SJSA1 (cell line): ENCODE measurements at places on chromosomes 13 and 19. TPM values are rescaled to one million over a fixed set of nuclear protein-coding genes. Genes with fewer than 3 reads are reported as not detected.

The WDR88 gene
- total RNA-seq, result not detected in 2 replicates

The ZNF136 gene
- total RNA-seq, result 3.8 and 7.2 TPM in 2 replicates

DNA sequence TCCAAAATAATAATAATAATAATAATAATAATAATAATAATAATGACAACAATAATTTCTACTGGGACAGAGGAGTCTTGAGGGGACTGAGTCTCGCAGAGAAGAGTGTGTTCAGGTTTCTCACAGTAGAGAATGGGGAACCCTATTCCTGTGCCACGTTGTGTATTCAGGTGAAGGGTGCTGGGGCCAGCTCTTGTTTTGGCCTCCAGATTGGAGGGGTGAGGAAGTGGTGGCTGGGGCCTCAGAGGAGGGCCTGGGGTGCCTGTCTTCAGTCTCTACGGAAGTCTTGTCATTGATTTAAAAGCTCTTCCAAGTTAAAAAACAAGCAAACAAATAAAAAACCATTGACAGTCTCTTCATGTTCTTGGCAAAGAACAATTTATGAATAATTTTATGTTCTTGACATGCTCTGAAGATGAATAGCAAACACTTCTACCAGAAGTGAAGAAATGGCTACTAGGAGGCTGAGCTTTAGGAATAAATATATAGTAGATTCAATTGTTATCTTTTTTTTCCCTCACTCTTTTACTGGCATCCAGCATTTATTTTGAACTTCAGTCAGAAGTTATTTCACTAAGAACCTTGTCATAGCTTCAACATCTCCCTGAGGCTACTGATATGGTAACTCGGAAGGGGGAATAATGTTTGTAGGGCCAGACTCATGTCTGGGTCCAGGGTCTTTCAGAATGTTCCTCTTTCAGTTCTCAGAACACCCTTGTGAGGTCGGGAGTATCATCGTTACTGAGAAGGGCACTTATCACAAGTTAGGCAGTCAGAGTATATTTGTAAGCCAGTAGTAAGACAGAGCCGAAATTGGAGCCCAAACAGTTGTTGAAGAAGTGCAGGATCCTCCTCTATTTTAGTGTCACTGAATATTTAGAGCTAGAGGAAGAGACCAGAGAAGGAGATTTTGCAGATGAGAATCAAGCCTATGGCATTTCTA lies 13.1 kb downstream of the LRCH1 start:
- DNase-seq, result no peak
- H3K4me1 ChIP-seq, result peaks cover 1% of the 10 kb centered on the region; the same call in 1 of the 2 replicates
- no peaks in the 10 kb centered on the region for H3K27me3 ChIP-seq
- H3K4me3 ChIP-seq, result no peak overlapping the region
- no peak overlapping the region for H3K27ac ChIP-seq

The MISP3 gene
- total RNA-seq, result 0.34 TPM in 1 of 2 replicates, not detected in the other

DNA sequence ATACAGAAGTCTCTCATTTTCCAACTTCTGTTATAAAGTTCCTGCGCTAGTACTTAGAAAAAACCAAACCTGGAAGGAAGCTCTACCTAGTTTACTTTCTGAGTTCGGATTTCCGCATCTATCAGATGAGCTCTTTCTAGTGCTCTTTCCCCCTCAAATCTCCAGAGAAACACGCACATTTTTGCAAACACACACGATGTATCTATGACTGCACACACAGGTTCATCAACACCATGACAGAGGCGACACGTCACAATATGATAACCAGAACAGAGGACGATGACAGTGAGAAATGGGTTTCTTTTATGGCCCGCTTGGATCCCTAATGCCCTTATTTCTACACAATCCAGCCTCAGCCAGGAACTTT lies 629 bp upstream of the LRRC63 start:
- H3K4me3 ChIP-seq, result peak overlapping the region; percentile 37
- H3K36me3 ChIP-seq, result no peaks in the 10 kb centered on the region
- no peaks in the 10 kb centered on the region; the same call in 1 of the 2 replicates for H3K27me3 ChIP-seq
- DNase-seq, result no peak
- H3K27ac ChIP-seq, result no peak overlapping the region

The PROSER3 gene
- 7.3 and 8.8 TPM in 2 replicates for total RNA-seq

DNA sequence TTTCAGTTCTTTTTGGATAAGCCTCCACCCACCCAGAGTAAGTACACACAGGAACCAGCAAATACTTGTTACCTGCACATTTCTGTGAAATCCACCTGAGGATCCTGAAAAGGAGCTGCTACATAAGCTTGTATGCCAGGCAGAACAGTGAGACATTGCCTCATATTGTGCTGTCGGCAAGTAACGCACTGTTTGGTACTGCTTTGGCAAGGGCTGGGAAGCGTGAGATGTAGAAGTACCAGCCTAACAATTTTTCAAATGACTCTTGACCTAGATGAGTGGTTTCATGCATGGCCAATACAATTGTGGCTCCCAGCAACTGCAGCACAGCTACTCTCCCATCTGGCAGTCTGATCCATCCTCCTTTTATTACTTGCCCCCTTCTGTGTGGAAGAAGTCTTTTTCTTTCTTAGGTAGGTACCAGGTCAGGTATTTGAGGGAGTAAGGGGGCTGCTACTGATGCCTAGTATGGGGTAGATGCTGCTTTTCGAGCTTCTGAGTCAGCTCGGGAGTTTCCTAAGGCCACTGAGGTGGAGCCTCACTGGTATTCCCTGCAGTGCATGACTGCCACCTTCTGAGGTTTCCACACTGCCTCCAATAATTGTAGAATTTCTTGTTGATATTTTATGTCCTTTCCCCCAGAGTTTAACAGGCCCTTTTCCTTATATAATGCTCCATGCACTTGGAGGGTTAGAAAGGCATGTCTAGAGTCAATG lies 52.2 kb downstream of the ZNF737 start:
- no peaks in the 10 kb centered on the region for H3K36me3 ChIP-seq
- H3K27me3 ChIP-seq, result no peaks in the 10 kb centered on the region
- no peak overlapping the region for H3K27ac ChIP-seq
- no peak for DNase-seq
- no peaks in the 10 kb centered on the region for H3K4me1 ChIP-seq

- DNase-seq, result no peak
- H3K4me1 ChIP-seq, result no peaks in the 10 kb centered on the region
- H3K27me3 ChIP-seq, result no peaks in the 10 kb centered on the region
- H3K4me3 ChIP-seq, result no peak overlapping the region
- H3K36me3 ChIP-seq, result 0 out of 2 replicates have a peak, but pooled peaks cover 4% of the 10 kb centered on the region
Observed at GRCh38 chr19:13931391-13932148, 6.6 kb downstream of the PODNL1 start.

DNA sequence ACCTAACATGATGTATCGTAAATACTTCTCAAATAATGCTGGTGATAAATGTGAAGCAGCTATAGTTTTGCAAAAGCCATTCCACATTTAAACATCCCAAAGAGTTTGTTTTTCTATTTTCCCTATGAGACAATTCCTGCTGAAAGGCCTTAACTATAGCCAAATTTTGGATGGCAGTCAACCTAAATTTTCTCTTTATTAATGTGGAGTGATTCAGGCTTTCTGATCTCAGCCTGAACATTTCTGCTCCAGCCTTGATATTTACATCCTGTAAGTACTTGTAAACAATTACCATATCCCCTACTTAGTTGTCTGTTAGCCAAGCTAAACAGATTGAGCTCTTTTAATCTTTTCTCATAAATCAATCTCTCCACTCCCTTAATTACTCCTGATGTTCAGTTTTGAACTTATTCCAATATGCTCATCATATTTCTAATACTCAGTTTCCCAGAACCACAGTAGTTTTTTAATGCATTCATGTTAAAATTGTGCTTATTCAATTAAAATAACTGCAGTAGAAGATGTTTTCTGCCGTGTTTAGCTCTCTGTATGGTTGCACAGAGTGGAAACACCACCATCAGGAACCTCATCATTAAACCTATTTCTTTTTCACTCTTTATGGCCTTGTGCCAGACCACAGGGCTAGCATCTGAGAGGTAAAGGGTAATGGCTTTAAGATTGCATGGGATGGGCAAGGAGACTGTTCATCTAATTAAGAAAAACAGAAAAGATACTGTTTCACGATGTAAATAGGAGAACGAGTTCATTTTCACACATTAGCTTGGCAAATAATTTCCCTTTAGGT lies 1235.2 kb upstream of the SLC10A2 start:
- no peaks in the 10 kb centered on the region for H3K27me3 ChIP-seq
- no peak for DNase-seq
- H3K4me1 ChIP-seq, result no peaks in the 10 kb centered on the region; the same call in 1 of the 2 replicates
- no peak overlapping the region for H3K4me3 ChIP-seq
- no peak overlapping the region for H3K27ac ChIP-seq
- H3K36me3 ChIP-seq, result no peaks in the 10 kb centered on the region

The IL17D gene
- total RNA-seq, result 2.5 and 4.3 TPM in 2 replicates
